Suppressor macrophage (primary cell): ENCODE measurements at places on chromosomes 16 and 17.
A peak's percentile ranks its signal among the peaks of the same experiment; 100 is the strongest.

DNA sequence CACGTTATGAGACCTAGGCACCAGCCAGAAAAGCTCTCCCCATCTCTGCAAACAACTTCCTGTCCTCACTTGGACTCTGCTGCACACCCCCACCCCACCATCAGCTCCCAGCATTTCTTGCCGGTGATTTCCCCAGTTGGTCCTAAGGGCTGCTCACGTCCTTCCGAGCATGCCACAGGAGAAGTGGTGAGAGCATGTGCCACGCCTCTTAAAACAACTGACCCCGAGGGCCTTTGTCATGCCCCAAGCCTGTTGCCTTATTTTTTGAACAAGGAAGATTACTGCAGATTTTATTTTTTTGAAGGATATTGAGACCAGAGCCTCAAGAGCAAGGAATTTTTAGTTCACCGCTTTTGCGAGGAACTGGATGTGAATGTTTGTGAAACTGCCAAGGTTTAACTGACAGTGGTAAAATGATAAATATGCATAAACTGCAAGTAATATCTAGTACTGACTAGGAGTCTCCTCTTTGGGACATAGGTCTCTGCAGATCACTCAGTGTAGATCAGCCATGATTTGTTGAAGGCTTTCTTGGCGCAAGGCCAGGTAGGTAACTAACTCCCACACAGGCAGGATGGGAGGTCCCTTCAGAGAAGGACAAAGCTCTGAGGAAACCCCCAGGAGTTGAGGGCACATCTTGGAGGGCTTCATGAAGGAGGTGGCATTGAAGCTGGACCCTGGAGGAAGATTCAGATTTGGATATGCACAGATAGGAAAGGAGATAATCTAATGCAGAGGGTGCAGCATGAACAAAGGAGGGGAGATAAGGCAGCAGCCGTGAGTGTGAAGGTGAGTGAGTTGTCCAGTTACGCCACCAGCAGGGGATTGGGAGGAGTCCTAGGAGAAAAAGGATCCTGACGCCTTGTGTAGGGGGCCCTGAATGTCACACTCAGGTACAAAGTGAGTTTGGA is 44.7 kb downstream of the TMEM132E start:
- no peak for DNase-seq

DNA sequence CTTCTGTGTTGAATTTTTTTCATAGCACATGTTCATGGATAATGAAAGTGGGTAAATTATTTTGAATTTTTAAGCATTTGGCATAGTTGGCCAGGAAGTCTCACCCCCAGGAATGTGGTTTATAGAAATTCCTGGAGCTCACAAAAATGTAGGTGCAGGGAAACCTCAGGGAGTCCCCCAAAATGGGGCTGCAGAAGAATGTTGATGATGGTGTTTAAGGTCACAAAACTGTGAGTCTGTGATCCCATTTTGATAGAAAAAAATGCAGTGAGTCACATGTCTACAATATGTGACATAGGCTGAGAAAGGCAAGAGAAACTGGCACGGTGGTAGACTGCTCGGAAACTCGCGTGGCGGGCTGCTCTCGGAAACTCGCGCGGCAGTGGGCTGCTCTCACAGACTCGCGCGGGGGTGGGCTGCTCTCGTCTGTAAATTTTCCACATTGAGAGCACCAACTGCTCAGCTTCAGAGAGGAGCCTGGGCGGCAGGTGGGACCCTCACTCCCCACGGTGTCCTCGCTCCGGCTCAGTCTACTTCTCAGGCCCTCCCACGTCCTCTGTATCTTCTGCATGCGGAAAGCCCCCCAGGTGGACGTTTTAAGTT is 18.7 kb upstream of the MC1R start:
- no peak for DNase-seq

GRCh38 chr16:58962811-58963210 is 228.7 kb upstream of the GOT2 start:
- no peak for DNase-seq

DNA sequence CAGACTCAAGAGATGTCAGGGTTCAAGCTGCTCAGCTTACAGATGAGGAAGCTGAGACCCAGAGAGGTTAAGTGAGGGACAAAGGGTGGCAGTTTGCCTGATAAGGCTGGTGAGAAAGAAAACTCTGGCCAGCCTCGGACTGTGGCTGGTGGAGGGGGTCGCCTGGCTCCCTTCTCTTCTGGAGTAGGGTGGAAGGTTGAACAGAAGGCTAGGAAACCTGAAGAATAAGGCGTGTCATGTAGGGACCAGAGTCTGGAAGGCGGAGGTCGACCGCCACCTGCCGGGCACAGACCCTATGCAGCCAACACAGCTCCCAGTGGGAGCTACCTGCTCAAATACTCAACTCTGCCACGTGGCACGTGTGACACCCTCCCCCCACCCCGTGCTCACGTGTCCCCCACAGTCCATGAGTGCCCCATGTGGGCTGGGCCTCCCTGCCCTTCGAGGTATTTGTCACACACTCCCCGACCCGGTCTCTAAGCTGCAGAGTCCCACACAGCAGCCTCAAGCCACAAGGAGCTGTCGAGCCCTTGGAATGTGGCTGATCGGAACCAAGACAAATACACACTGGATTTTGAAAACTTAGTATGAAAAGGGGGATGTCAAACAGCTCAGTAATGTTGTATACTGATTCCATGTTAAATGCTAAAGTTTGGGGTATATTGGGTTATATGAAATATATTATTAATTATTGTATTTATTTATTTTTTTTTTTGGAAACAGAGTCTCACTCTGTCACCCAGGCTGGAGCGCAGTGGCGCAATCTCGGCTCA is 11.8 kb downstream of the HID1 start:
- DNase-seq: peak; percentile 44

- DNase-seq: no peak
These were observed 393.5 kb upstream of the SOX9 start for GRCh38 chr17:71727292-71727691.

- DNase-seq: no peak
These were observed 7.2 kb downstream of the VPS4A start for GRCh38 chr16:69318177-69318910.

DNA sequence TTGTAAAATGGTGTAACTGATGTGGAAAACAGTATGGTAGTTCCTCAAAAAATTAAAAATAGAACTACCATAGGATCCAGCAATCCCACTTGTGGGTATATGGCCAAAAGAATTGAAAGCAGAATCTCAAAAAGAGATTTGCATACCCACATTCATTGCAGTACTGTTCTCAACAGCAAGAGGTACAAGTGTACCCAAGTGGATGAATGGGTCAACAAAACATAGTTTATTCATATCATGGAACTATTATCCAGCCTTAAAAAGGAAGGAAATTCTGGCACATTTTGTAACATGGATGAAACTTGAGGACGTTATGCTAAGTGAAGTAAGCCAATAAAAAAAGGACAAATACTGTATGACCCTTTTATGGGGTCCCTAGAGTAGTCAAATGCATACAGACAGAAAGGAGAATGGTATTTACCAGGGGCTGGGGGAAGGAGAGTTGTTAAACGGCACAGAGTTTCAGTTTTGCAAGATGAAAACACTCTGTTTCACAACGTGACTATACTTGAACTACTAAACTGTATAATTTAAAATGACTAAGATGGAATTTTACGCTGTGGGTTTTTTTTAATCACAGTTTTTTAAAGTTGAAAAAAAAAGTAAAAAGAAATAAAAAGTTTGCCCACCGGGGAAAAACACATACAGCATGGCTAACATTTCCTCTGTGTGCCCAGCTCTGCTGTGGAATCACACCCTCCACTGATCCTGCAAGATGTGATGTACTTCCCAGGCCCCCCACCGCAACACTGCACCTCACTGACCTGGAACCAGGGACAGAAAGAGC is 6.1 kb downstream of the TVP23A start:
- DNase-seq: no peak

- no peak for DNase-seq
These were observed 237.4 kb downstream of the MAP2K6 start for GRCh38 chr17:69651921-69652320.

DNA sequence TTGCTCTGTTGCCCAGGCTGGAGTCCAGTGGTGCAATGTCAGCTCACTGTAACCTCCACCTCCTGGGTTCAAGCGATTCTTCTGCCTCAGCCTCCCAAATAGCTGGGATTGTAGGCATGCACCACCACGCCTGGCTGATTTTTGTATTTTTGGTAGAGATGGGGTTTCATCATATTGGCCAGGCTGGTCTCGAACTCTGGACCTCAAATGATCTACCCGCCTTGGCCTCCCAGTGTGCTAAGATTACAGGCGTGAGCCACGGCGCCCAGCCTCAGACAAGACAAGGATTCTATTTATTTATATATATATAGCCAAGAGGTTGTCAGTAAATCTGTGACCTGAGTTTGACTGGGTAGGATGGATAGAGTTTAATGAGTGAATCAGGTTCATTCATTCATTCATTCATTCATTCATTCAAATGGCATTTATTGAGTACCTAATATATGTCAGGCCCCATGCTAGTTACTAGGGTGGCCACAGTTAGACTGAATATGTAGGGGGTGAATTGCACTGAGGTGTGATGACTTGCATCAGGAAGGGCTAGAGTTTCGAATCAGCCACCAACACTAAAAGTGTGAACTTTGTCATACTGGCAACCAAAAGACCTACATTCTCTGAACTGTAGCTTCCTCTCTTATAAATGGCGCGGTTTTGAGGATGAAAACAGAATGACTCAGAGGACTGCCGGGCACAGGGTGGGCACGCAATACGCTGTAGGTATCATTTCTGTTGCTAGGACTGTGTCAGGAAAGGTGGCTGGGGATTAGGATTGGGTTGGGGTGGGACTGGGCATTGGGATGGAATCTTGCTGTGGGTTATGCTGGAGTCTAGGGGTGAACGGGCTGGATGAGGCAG is 37.8 kb downstream of the ITGAE start:
- peak; percentile 75 for DNase-seq

DNA sequence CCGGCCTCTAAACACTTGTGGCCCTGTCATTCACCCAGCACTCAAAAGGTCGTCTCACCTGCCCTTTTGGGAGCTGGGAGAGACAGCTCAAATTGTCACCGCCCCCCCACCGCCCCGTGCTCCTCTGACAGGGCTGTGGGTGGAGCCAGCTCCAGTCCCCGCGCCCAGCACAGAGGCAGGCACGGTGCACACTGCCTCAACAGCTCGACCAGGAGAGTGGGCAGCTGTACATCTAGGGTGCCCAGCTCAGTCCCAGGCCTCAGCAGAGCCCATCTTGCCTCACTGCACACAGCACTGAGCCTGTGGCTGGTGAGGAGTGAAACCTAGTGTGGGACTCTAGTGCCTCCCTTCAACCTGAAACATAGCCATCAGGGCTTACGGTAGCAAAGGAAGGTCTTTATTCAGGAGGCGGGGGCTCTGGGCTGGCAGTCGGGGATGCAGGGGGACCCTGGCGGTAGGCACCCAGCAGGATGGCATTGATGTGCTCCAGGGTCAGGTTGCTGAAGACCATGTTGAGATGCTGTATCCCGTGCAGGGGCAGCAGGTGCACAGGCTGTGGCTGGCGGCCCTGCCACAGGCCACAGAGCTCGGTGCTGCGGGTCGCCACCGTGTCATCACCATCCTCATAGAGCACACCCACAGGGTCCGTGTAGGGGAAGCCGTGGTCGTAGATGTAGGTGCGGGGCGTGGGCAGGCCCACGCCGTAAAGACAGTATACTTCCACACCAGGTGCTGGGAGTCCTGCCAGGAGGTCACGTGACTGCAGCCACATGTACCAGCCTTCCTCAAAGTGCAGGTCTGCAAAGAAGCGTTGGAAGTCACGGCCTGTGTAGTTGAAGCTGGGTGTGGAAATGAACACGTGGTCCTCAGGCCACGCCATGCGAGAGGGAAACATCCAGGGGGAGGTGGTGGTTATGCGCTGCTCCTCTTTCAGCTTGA is 3.1 kb upstream of the PSMB10 start:
- DNase-seq: peak; percentile 39

GRCh38 chr17:50194140-50194933 is 7.1 kb downstream of the COL1A1 start:
- DNase-seq: no peak

DNA sequence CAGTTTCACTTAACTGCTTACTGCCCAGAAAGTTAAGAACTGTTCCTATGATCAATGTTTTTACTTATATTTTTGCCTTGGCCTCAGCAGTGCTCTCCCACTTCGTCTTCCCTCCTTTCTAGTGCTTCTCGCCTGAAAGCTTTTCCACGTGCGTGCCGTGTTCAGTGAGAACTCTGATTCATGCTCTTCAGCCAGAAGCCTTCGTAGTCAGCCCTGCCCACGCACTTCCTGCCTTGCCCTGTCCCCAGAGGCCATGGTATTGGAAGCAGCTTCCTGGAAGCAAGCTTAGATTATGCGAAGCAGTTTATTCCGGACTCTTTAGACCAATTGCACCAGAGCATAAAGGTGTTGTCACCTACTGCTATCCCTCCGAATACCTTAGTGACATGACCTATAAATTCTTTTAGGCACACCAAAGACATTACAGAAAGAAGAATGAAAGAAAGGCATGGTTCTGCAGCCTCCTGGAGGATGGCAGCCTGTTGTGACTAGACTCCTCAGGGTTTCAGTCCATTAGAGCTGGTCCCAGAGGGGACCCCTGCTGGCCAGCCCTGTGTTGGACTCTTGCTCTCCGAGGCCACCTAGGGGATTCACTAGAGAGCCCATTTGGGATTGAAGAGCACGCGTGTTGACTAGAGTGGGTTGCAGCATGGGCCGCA is 105.2 kb downstream of the RPTOR start:
- peak; percentile 90 for DNase-seq

- no peak for DNase-seq
These were observed 25.8 kb downstream of the CNGB1 start for GRCh38 chr16:57944970-57945739.

GRCh38 chr17:12358477-12358876 is 307.2 kb upstream of the MYOCD start:
- no peak for DNase-seq

GRCh38 chr17:7715936-7716886 is 1.3 kb upstream of the DNAH2 start:
- no peak for DNase-seq

DNA sequence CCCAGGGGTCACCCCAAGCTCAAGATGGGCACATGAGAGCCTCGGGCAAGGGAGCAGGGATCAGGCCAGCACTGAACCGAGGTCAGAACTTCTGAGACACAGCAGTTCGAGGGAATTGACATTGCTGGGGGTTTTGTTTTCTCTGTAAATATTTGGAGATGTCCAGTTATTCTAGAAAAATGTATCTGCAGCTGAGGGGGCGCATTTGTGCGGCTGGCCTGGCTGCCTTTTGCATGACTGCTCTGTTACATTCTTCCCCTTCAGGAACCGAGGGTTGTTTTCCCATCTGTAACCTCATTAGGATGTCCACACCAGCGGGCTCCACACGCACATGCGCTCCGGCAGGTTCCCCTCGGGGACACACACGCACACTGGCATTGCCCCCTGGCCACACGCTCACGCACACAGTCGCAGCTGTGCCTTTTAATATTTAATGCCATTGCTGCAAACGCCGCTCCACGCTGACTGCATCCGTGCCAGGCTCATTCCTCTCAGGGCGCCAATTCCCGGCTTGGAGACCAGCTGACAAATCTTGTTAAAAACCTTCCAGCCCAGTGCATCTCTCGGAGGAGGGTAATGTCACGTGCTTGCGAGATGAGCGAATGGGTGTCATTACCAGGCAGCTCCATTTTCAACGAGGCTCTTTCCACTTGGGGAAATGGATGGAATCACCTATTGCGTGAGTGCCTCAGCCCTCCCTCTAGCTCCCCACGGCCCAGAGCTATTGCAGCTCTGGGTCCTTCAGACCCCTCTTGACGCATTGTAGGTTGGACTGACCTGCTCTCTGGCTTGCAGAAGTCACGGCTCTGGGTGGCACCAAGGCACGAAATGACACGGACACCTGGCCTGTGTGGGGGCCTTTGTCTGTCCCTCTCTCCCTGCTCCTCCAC is 13.1 kb downstream of the CCR7 start:
- DNase-seq: no peak
